ENCODE measurements at places on chromosomes 3 and 15.

GRCh38 chr3:48428572-48429316 lies 1.1 kb downstream of the PLXNB1 start:
- no peak for DNase-seq

DNA sequence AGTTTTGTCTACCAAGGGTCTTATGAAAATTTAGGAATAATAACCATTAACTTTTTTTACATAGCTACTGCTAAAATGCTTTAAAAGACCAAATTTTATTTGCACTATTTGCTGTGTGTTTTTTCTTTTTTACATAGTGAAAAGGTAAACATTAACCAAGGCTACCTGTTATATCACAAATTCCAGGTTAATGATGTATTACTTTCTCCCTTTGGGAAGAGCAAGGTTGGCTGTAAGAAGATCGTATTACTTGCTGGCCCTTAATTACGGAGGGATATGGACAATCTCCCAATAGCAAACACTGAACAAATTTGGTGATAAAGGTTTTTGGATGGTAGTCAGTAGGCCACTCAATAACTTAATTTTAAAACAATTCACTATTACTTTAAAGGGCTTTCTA lies 22.4 kb downstream of the LRRC58 start:
- DNase-seq: no peak

DNA sequence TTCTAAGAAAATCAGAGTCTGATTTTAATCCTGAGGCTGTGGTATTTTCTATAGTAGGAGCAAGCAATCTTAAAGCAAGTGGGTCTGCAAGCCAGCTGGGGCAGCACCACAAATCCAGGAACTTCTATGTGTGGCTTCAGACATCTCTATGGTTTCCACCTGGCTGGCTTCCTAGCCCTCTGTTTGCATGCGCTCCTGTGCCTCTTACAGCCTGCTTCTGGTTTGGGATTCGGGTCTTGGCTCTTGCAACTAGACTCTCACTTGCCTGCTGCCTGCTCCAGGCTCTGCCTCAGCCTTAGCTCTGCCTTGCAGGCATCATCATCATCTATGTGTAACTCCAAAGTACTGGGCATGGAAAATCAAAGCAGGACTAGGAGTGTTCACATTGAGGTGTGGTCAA lies 43.4 kb downstream of the MINDY4B start:
- no peak for DNase-seq

GRCh38 chr3:180274536-180274935 lies 237.8 kb upstream of the PEX5L start:
- no peak for DNase-seq

- no peak for DNase-seq
Observed at GRCh38 chr15:49904296-49904695, 214.7 kb downstream of the ATP8B4 start.
